Stimulated activated CD8-positive, alpha-beta memory T cell treated with anti-CD3 and anti-CD28 coated beads, Interleukin-15, amount 100 ng/mL, for 4 hours (primary cell): ENCODE measurements at places on chromosomes 3 and 15.

- DNase-seq: no peak
Observed at GRCh38 chr3:156750874-156751245, 75.3 kb upstream of the LEKR1 start.

- DNase-seq: no peak
Observed at GRCh38 chr3:177713928-177714900, 516.9 kb upstream of the TBL1XR1 start.

- no peak for DNase-seq
Observed at GRCh38 chr15:79168922-79169456, 78.4 kb upstream of the RASGRF1 start.

GRCh38 chr15:70327856-70328678, 230.3 kb upstream of the TLE3 start:
- DNase-seq: no peak

- DNase-seq: no peak
Observed at GRCh38 chr15:100099976-100100375, 241.8 kb downstream of the ADAMTS17 start.

DNA sequence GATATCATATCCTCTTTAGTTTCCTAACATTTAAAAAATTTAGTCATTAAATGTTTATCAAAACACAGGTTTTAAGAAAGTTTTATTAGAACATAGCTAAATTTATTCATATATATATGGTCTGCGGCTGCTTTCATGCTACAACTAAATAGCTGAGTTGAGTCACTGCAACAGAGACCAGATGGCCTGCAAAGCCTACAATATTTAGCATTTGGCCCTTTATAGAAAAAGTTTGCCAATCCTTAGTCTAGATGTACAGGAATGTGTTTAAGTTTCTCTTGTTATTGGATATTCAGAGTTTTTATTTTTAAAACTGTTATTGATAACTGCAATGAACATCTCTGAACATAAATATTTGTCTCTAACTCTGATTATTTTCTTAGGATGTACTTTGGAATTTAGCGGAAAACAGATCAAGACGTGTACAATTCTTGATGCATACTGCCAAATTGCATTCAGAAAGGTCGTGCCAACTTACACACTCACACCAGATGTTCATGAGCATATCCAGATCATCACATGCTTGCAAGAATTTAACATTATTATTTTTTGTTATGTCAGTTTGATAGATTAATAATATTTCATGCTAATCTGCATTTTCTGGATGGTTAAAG, 157.9 kb downstream of the STAC start:
- no peak for DNase-seq

DNA sequence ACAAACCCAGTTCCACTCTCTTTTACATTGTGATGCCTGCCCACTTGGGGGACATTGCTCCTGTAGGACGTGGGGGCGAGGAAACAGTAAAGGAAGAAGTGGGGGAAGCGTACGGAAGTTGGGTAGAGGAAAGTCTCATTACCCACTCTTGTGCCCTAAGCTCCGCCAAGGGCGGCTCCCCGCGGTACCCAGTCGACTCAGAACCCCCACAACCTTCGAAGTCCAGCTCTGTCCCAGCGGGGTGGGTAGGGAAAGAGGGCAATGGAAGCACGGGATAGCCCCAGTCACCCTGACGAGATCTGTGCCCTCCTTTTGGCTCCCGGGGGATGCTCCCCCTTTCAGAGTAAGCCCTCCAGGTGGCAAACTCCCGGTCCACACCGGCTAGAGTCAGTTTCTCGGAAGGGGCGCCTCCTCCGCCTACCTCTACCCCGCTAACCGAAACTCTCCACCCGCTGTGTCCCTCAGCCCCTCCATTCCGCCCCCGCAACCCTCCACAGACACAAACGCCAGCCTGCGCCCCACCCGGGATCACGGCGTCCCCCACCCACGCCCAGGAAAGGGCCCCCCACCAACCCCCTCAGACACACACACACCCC, 527 bp downstream of the CSNK1G1 start:
- DNase-seq: peak; percentile 6

- DNase-seq: no peak
Observed at GRCh38 chr3:38353151-38353550, 6.6 kb downstream of the XYLB start.

DNA sequence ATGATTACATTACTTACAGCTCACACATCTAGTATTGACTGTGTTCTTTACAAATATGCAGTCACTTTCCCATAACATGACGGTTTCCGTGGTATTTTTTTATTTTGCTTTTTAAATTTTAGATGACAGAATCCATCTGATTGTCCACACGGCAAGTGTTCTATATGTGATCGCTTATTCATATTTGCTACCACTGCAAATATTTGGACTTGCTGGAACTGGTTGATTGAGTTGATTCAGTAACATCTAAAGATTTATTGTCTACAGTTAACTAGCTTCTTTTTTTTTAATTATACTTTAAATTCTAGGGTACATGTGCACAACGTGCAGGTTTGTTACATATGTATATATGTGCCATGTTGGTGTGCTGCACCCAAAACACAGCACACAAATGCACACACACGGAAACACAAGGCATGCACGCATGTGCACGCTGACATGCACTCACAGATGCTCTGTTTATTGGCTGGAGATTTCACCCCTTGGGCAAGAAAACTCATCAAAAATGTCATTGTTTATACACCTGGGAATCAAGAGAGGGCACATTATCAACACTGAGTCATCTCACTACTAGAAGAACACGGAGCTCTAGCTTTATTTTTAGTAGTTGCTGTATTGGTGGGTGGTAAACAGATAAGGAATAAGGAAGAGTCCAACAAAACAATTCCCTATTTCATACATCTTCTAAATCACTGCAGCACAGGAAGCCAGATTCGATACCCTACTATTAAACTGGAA, 16.4 kb downstream of the ARRDC4 start:
- DNase-seq: no peak

DNA sequence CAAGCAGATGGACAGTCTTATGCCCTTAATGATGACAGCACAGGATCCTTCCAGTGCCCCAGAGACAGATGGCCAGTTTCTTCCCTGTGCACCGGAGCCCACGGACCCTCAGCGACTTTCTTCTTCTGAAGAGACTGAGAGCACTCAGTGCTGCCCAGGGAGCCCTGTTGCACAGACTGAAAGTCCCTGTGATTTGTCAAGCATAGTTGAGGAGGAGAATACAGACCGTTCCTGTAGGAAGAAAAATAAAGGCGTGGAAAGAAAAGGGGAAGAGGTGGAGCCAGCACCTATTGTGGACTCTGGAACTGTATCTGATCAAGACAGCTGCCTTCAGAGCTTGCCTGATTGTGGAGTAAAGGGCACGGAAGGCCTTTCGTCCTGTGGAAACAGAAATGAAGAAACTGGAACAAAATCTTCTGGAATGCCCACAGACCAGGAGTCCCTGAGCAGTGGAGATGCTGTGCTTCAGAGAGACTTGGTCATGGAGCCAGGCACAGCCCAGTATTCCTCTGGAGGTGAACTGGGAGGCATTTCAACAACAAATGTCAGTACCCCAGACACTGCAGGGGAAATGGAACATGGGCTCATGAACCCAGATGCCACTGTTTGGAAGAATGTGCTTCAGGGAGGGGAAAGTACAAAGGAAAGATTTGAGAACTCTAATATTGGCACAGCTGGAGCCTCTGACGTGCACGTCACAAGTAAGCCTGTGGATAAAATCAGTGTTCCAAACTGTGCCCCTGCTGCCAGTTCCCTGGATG, 198.7 kb downstream of the AKAP13 start:
- no peak for DNase-seq

GRCh38 chr3:123076496-123077418, 9.9 kb downstream of the PDIA5 start:
- no peak for DNase-seq

DNA sequence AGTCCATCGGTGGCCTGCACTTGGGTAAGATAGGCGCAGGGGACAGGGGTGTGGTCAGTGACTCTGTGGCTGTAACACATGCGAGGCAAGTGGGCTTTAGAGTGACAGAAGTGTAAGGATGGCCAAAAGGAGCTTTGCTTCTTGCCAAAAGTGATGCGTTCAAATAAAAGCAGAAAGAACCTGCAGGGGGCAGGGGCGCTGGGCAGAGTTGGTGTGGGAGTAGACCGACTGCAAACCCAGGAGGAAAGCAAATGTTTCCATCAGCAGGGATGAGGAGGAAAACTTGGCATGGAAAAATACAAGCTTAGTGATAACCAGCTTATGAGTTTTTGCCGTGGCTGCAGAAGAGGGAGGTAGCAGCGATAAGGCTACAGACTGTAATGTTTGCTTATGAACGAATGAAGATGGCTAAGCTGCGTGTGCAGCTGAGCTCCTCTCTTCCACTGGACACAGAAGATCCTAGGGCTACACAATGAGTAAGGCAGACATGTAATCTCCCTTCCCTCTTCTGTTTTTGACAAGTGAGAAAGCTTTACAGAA, 149.4 kb downstream of the WNT5A start:
- DNase-seq: no peak

DNA sequence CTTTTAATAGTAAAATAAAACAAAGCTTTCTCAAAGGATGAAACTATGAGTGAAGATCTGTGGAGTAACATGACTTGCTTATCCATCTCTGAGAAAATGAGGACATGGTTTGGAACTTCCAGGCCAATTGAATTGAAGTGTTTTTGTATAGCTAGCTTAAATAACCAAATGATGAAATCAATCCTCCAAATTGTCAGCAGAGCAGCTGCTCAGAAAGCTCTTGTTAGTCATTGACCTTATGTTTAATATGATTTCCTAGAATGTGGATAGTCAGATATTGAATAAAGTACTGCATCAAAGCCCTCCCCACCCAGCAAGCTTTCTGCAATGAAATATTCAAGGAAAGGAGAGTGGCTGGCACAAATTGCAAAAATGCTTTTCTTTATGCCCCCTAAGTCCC, 437.2 kb downstream of the MFSD1 start:
- DNase-seq: no peak

DNA sequence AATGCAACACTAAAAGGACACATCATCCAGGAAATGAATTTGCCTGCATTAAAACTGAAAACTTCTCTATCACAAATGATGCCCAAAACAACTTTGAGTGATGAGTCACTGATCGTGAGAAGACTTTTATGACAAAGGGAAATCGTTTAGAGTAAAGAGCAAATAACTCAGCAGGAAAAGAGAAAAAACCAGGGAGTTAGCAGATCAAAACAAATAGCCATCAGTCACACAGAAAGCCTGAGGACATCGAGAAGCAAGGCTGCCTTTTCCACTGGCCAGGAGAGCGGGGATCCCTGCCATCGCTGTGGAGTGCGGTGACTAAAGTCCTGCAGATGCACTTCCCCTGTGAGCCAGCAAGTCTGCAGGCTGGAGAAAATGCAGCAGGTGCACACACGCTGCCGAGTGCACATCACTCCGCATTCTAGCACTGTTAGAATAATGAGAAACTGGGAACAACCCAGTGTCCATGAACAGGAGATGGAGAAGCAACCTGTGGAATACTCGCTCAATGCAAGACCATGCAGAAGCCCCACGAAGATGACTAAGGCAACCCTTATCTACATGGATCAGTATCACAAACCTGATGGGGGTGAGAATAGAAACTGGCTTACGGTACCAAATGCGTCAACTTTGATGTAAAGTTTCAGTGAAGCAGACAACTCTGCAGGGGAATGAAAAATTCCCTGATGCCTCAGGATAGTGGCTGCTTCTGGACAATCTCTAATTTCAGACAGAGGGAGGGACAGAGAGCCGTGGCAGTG, 86.4 kb downstream of the NSMCE3 start:
- no peak for DNase-seq

- DNase-seq: no peak
Observed at GRCh38 chr15:70113304-70113700, 15.6 kb upstream of the TLE3 start.

- no peak for DNase-seq
Observed at GRCh38 chr15:55241891-55242290, 45.1 kb upstream of the RSL24D1 start.

- DNase-seq: no peak
Observed at GRCh38 chr3:96101006-96101560, 713.3 kb upstream of the EPHA6 start.

DNA sequence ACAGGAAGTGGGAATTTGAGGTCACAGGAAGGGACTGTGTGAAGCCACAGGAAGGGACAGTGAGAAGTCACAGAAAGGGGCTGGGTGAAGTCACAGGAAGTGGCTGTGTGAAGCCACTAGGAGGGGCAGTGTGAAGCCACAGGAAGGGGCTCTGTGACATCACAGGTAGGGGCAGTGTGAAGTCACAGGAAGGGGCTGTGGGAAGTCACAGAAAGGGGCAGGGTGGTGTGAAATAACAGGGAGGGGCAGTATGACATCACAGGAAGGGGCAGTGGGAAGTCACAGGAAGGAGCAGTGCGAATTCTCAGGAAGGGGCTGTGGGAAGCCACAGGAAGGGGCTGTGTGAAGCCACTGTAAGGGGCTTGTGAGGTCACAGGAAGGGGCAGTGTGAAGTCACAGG, 35.8 kb downstream of the GASK1A start:
- no peak for DNase-seq

DNA sequence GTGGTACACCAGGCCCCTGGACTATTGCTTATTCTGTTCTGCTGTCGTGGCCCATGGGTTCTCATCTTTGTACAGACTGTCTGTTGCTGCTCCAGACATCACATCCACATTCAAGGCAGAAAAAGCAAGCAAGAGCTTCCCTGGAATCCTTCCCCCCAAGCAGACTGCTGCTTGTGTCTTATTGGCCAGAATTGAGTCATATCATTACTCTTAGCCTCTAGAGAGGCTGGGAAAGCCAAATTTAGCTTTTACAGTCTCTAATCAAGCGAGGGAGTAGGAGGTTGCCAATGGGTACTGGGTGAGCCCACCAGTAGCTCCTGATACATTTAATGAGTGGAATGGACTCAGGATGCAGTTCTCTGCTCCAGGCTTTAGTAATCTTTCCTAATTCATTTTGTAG, 39.4 kb downstream of the RAB6B start:
- no peak for DNase-seq

GRCh38 chr15:63759752-63760151, 74.0 kb downstream of the HERC1 start:
- no peak for DNase-seq

DNA sequence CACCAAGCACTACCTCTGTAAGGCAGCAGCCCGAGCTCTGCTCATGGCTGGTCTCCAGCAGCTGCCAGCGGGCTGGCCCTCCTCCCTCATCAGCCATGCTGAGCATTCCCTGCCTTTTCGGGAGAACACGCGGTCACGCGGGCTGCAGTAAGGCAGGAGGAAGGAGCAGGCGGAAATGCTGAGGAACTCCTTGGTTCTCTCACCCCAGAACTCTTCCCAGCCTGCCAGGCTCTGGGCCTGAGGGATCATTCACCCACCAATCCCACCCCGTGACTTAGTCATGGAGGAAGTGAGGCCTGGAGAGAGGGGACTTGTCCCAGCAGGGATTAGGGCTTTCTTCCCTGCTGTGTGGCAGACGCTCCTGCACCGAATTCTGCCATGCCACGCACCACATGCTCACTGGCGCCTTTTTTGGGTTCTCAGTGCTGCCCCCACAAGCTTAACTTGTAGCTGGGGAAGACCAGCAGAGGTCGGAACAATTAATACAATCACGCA, 42.9 kb upstream of the RPL32 start:
- DNase-seq: no peak

- no peak for DNase-seq
Observed at GRCh38 chr3:115628075-115628412, 4.7 kb downstream of the GAP43 start.
